ENCODE measurements at places on chromosomes 1 and 21.

GRCh38 chr1:157496121-157496526 lies 56.2 kb downstream of the FCRL5 start:
- peak; percentile 31 for DNase-seq

GRCh38 chr1:198947456-198947855 lies 308.6 kb downstream of the PTPRC start:
- DNase-seq = no peak

DNA sequence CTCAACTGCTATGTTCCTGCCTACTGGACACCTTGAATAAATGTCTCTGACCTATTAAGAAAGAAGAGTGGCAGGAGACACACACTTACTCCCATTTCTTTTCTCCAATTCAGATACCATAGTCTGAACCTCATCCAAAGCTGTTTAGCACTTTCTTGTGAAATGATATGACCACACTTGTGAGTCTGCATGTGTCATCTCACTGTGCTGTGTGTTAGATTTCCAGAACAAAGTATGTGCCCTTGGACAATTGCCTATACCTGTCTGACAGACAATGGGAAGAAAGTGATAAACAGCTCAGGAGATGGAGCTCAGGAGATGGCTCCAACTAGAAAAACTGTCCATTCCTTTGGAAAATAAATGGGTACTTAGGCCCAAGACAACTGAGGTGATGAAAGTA lies 48.4 kb downstream of the USP48 start:
- DNase-seq = no peak

DNA sequence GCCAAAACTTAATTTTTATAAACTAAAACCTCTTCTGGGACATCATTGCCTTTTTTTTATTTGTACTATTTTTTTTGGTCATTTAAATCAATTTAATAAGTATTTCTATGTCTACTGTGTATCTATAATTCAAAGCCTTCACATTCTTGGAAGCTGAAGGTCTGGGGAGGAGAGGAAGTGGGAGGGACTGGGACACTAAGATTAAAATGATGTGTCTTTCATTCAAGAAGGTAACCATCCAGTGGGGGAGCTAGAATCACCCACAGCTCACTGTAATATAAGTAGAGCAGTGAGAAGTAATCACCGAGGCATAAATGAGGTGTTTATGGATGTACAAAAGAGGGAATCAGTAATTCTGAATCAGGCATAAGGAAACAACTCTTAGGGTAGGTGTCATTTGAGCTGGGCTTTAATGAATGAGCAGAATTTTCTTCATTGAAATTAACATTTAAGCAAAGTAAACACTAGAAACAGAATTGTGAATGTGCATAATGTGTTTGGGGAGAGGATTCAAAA lies 52.8 kb downstream of the PTGER3 start:
- DNase-seq = no peak

GRCh38 chr1:45205011-45205909 lies 1.1 kb downstream of the ZSWIM5 start:
- peak; percentile 5 for DNase-seq

- no peak for DNase-seq
Measured at GRCh38 chr1:163450986-163451385, 129.2 kb downstream of the NUF2 start.

- DNase-seq = peak; percentile 9
Measured at GRCh38 chr1:113780374-113781146, 21.3 kb upstream of the PHTF1 start.

DNA sequence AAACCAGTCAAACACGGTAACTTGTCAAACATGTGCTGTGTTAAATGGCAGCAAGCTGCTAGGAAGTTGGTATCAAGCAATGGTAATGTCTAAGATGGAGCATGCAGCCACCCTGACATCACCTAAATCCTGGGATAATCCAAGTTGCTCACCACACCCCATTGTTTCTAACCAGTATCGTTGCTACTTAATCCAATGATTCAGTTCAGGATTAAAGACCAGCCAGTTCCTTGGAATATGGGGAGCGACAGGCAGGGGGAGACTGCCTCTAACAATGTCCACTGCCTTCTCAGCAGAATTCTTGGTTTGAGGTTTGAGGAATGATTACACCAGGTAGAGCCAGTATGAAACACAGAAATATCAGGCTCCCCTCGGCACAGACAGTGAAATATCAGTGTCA lies 122.1 kb upstream of the IFFO2 start:
- no peak for DNase-seq

DNA sequence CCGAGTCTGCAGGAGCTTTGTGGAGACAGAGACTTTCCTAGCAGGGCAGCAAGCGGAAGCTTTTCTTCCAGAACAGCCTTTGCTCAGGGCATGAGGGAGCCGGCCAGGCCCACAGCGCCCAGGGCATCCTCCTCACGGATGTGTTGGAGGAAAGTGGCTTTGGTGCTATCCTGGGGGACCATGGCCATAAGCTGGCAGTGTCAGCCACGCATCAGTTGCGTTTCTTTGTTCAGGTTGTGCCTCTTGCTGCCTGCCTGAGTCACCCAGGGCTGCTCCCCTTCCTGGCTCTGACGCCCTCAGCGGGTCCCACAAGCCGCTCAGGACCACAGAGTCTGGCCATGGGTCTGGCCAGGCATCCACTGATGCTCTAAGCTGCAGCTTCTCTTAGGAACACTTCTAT lies 39.6 kb upstream of the PRSS38 start:
- DNase-seq = no peak
